ENCODE measurements at places on chromosomes 4 and X.

GRCh38 chrX:33106737-33107136 lies 104.6 kb downstream of the DMD start:
- no peak for DNase-seq

DNA sequence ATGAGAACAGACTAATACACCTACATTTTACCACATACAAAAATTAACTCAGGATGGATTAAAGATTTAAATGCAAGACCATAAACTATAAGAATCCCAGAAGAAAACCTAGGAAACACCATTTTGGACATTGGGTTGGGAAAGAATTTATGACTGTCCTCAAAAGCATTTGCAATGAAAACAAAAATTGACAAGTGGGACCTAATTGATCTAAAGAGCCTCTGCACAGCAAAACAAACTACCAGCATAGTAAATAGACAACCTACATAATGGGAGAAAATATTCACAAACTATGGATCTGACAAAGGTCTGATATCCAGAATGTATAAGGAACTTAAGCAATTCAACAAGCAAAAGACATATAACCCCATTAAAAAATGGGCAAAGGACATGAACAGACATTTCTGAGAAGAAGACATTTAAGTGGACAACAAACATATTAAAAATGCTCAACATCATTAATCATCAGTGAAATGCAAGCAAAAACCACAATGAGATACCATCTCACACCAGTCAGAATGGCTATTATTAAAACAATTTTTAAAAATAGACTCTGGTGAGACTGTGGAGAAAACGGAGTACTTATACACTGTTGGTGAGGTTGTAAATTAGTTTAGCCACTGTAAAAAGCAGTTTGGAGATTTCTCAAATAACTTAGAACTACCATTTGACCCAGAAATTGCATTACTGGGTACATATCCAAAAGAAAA lies 221.7 kb upstream of the DIPK2B start:
- DNase-seq, result no peak

DNA sequence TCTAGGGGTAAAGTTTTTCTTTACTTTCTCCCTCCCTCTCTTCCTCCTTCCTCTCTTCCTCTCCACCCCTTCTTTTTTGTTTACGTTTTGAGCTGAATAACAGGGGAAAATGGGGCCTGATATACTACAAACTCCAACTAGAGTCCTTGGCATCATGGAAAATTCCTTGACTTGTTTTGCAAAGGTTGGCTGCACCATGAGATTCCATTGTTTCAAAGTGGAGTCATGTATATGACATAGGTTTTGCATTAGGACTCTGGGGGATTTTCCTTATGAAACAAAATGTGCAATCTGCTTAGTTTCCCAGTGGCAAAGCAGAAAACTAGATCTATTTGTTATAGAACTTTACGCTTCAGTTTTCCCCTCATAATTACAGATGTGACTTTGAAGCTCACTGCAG lies 233.5 kb upstream of the PGRMC2 start:
- no peak for DNase-seq

- DNase-seq, result no peak
Observed at GRCh38 chrX:73766431-73766795, 203.4 kb downstream of the CHIC1 start.

DNA sequence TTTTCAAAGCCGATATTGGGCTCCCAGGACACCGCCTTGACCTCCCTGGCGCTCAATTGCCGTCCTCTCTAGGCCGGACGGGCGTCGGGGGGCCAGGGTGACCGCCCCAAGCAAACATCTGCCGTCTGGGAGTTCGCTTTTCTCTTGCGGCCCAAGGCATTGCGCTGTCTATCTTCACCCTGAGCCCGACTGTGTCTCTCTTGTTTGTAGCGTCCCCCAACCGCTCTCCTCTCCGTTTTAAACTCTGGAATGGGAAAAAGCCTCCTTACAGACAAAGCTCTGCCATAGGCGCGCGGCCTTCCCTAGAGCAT lies 551 bp upstream of the ARX start:
- DNase-seq, result no peak

GRCh38 chrX:100643956-100644860 lies at the start of gene SRPX2:
Gene SRPX2 (plus strand): TSS chrX:100644199. CDS start chrX:100646323, 2,124 bp downstream.
- peak; percentile 71 for DNase-seq

DNA sequence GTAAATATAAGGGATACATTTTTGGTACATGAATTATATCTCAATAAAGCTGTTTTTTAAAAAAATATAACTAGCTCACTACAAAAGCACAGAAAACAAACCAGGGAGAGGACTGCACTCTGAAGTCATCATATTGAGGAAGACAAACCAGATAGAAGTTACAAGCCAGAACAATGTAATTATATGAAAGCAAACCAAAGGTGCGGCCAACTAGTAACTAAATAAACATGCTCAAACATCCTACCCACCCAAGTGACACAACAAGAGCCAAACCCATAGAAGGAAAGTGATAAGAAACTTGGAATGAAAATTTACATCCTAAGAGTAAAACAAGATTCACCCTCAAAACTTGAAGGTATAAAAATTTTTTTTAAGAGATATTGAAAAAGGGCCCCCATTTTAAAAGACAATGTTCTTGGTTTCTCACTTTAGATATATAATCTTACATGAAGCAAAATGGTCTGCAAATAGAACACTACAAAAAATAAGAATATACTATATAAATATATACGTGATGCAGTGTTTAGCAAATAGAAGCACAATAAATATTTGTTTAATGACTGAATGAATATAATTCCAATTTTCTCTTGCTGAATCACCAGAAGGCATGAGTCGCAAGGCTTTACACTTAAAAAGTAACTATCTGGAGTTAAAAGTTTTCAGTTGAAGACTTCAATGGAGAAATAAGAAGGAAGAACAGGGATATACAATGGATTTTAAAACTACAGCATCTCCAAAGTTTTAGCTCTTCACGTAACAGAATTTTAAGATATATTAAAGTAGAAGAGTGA lies 4.0 kb upstream of the SH3D19 start:
- DNase-seq, result no peak

DNA sequence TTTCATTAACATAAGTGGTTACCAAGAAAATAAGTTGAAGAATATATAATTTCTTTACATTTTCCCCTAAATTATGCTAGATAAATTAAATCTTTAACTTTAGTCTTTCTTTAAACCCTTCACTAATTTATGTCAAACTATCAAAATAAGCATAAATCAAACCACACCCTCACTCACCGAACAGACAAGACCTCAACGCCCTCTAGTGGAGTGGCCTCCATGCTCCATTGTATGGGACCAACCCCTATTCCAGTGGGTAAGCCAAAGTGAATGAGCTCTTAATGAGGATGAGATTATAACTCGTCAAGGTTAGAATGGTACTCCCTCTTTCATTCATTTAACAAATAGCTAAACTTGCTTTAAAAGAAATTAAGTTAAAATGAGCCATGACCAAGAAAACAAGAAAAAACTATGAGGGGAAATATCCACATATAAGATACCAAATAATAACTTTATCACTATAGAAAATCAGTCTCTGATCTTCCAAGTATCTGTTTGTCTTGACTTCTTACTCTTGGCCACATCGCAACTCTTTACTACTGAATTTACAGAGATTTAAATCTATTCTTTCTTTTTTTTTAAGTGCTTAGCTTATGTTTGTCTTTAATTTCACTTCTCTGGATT lies 15.6 kb upstream of the BBS12 start:
- DNase-seq, result peak; percentile 80

GRCh38 chr4:153652051-153652784 lies 31.9 kb upstream of the TLR2 start:
- peak; percentile 27 for DNase-seq

DNA sequence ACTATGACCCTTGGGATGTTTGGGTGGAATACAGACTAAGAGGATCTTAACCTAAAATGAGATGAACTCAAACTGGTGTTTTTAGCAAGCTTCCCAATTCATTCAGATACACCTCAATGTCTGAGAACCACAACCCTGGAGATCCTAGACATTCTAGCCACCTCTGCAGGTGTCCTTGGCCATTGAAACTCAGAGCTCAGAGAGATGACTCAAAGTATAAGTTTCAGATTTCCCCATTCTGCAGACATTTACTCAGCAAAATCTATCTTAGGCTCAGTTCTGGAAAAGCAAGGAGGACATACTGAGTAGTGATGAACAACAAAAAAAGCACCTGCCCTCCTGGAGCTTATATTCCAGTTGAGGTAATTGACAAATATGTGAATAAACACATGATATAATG lies 47.8 kb downstream of the COMMD8 start:
- DNase-seq, result no peak

- no peak for DNase-seq
Observed at GRCh38 chr4:25783943-25784342, 78.8 kb downstream of the SEL1L3 start.

- DNase-seq, result no peak
Observed at GRCh38 chr4:62402088-62402806, 1202.1 kb downstream of the ADGRL3 start.

DNA sequence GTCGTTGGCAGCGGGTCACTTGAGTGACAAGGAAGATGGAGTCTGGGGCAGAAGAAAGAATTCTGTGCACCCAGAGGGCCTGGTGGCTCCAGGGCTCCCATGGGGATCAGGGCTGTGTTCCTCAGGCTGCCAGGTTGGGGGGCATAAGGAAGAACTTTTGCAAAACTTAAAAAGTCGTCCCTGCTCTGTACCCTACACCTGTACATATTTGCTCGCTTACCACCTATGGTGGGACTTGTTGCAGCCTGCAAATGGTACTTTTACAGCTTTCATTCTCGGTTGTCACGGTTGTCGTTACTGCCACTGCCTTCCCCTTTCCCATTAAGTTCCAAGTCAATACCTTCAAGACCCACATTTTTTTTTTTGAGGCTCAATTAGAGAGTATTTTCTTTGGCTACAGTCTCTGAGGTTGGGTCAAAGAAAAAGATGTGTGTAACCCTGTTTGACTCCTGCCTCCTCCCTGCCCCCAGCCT lies 9.1 kb downstream of the ARX start:
- DNase-seq, result no peak

GRCh38 chr4:141580523-141580922 lies 55.9 kb upstream of the IL15 start:
- no peak for DNase-seq

- no peak for DNase-seq
Observed at GRCh38 chr4:72468904-72469502, 100.0 kb downstream of the ADAMTS3 start.

DNA sequence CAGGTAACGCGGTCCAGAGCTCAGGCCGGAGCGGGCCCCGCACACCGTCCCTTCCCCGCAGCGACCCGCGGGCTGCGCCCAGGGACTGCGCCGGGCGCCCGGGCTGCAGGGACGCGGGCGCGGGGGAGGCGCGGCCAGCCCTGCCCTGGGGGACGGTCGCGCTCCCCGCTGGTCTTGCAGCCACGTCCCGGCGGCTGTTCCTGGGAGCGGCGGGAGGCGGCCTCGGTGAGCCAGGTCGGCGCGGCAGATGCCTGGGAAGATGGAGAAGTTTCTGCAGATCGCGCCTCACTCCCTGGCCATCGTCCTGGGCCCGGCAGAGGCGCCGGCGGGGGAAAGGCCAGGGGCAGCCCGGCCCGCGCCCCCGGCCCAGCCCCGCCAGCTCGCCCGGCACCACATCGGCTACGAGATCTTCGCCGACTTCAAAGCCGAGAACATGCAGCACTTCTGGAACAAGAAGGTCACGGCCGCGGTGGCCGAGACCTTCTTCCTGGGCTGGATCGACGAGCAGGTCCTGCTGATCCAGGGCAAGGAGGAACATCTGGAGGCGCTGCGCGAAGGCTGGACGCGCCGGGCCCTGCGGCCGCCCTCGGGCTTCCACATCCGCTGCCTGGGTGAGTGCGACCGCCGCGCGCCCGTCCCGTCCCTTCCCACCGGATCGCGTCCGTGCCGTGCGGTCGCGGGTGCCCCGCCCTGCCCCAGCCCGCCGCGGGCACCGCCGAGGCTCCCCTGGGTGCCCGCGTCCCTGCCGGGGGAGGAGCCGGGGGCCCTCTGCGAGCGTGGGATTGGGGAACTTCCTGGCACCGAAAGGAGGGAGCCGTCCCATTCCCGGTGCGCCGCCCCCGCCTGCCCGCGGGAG lies 107.4 kb upstream of the STOX2 start:
- DNase-seq, result peak; percentile 16

DNA sequence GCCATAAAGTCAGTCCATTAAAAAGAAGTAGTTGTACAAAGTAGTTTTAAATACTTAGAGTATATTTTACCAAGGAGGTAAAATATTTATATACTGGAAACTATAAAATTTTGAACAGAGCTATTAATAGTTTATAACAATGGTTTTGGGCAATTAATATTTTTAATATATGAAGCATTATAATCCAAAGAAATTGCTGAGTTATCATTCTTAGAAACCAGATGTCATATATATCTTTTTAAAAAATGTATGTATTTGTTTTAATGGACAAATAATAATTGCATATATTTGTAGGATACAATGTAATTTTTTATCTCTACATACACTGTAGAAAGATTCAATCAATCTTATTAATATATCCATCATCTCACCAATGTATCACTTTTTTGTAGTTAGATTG lies 207.8 kb downstream of the CXXC4 start:
- DNase-seq, result no peak

DNA sequence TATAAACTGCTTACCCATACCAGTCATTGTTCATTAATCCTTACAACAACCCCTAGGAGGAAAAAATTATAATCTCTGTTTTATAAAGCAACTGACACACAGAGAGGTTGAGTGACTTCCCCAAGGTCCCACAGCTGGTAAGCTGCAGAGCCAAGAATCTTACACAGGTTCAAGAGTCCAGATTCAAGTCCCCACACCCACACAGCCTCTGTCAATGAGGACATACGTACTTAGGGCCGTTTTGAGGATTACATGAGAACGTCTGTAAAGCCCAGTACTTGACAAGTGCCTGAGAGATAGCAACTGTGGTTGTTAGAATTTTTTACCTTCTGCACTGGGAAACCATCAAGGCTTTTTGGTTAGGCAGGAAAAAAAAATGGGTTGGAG lies 556 bp upstream of the SLC25A43 start:
- no peak for DNase-seq

DNA sequence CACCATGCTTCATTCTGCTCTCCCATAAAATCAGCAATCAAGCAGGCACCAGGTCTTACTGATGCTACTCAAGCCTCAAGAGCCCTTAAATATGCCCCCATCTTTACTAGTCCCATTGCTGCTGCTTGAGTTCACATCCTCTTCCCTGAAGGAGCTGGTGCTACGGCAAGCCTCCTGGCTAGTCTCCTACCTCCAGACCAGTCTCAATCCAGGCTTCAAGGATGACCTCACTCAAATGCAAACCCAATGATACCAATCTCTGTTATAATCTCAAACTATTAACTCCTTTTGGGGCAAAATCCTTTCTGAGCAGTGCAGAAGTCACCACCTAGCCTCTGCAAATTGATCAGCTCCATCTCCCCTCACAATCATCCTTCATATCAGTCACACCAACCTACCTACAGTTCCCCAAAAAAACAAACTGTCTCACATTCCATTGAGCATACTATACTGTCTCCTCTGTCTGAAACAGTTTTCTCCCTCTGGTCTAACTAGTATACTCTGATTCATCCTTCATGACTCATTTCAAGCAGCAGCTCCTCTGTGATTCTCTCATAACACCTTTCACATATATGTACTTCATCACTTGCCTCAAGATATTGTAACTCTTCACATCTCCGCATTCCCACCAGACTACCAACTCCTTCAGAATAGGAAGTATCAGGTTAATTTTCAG lies 30.0 kb downstream of the PAPSS1 start:
- DNase-seq, result no peak

Measured in adrenal gland (tissue), 19 donors.